ENCODE measurements at places on chromosomes 6 and 20. TPM values are rescaled to one million over a fixed set of nuclear protein-coding genes. Genes with fewer than 3 reads are reported as not detected.
A peak's percentile ranks its signal among the peaks of the same experiment; 100 is the strongest.

Gene MCHR2
- total RNA-seq, result not detected

Gene SGK1
- total RNA-seq, result 21.7 TPM

Gene COL19A1
- total RNA-seq, result 3.1 TPM

DNA sequence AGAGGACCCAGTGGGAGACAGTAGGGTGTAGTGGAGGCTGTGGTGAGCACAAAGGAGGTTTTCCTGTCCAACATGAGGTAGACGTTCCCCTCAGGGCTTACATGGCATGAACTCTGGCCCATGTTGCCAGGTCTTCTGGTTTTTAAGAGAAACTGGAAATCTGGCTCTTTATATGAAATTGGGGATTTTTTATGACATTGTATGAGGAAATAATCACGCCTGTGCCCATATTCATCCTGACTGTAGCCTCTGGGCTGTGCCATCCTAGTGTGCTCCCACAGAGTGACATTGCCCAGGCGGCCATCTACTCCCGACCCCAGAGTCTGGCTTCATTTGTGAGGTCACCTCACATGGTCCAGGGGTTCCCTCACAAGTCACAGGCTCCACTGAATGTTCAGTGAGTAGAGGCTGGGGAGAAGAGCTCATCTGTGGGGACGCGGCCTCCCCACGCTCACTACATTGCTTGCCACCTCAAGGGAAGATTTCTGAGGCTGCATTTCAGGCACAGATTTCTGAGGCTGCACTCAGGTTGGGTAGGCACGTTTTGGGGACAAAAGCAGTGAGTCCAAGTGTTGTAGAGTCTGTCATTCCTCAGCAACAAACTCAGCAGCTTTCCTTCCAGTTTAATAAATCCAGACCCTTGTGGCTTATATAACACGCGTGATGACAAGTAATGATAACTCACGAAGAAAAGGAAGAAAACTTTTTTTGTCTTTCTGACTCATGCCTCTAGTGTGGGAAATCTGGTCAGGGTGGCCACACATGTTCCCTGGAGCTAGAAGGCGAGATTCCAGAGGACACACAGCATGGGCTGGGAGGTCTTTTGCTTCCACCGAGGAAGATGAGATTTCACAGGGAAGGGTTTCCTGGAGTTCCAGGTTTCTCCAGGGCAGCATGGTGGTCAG lies 41.7 kb downstream of the SLC24A3 start:
- DNase-seq, result no peak

Gene SLC17A1
- not detected for total RNA-seq

GRCh38 chr6:37585937-37586336 lies 86.2 kb upstream of the CCDC167 start:
- DNase-seq, result no peak

Gene C6orf141
- total RNA-seq, result 0.49 TPM

DNA sequence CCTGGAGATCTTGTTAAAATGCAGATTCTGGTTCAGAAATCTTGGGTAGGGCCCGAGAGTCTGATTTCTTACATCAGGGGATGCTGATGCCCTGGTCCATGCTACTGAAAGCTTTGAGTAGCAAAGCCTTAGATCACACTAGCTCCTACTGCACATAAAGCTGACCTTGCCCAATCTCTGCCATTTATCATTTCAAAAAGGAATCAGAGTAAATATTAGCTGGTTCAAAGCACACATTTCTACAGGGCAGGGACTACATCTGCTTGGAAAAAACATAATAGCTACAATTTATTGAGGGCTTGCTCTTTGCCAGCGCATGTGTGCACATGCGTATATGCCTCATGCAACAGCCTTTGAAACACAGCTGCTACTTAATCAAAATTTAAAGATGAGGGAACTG lies 440.4 kb upstream of the ARID1B start:
- no peak for DNase-seq

GRCh38 chr6:36025932-36026327 lies 1.5 kb upstream of the SLC26A8 start:
- DNase-seq, result no peak

- no peak for DNase-seq
Measured at GRCh38 chr6:122059918-122060317, 339.5 kb upstream of the HSF2 start.

DNA sequence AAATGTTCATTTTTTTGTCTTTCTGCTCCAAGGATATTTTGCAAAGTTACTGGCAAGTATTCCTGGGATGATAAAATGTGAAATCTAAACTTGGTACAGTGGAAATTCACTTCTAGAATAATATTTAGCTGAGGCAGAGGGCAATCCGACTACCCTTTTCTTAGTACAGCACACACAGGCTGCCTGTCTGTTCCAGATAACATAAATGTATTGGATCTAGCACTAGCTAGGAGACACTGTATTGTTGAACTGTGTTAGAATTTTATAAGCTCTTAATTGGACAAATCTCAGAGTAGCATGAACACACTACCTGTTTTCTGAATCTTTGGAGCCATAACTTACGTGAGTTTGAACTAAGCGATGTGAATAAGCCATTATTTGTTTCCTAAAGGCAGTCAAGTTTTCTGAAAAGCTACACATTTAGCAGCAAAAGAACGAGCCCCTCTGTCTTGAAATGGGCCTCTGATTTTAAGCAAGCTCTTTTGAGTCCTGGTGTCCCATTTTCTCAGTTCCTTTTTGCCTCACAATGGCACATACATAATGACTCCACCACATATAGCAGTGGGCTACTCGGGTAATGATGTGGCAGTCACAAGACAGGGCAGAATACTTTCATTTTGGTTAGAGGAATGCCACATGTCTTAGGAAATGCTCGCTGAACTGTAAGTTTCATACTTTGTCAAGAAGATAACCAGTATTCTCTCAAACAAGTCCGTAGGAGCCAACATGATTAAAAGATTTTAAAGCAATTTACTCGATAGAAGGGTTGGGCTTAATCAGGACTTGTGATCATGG lies 116.5 kb upstream of the ESR1 start:
- no peak for DNase-seq

- peak; percentile 94 for DNase-seq
Measured at GRCh38 chr6:30682143-30683117, 4.0 kb downstream of the PPP1R18 start.

Gene LGSN
- total RNA-seq, result not detected

Gene TSPO2
- total RNA-seq, result not detected

GRCh38 chr6:159433550-159433949 lies 259.5 kb downstream of the SOD2 start:
- no peak for DNase-seq

- DNase-seq, result no peak
Measured at GRCh38 chr6:79373880-79374279, 139.4 kb upstream of the HMGN3 start.

Measured in right cardiac atrium (tissue), 5 donors.